ENCODE measurements at places on chromosomes 13 and 19. TPM values are rescaled to one million over a fixed set of nuclear protein-coding genes. Genes with fewer than 3 reads are reported as not detected.
A peak's percentile ranks its signal among the peaks of the same experiment; 100 is the strongest.

The ZNF430 gene
- total RNA-seq, result 13.4 TPM

- H3K36me3 ChIP-seq, result no peaks in the 10 kb centered on the region
- DNase-seq, result no peak
- no peak overlapping the region for H3K4me3 ChIP-seq
- H3K27ac ChIP-seq, result no peak overlapping the region
Observed at GRCh38 chr13:44340508-44340907, 33.1 kb upstream of the SERP2 start.

The RDH13 gene
- 37.9 TPM for total RNA-seq

DNA sequence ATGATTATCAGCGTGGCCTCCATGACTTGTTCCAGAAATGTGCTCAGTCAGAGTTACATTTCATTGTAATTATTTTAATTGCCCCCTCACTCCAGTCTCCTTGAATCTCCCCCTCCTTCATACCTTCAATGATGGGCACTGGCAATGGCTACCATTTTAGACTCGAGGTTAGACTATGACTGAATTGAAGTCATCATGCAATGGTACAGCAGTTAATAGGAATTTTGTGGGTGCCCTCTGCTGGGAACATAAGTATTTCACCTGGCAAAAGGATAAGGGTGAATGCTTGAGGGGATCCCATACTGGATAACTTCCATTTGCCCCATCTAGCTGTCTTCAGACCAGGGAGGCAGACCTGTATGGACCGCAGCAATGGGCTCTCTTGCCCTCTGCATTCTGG is 32.2 kb upstream of the USP12 start:
- H3K27ac ChIP-seq, result no peak overlapping the region
- peaks cover 4% of the 10 kb centered on the region for H3K4me1 ChIP-seq
- no peak overlapping the region for H3K4me3 ChIP-seq
- no peak for DNase-seq
- peaks cover 6% of the 10 kb centered on the region for H3K27me3 ChIP-seq

GRCh38 chr13:50437252-50437651 is 406.2 kb downstream of the DLEU7 start:
- no peaks in the 10 kb centered on the region for H3K36me3 ChIP-seq
- no peak for DNase-seq
- H3K27ac ChIP-seq, result no peak overlapping the region
- H3K4me1 ChIP-seq, result peaks cover 10% of the 10 kb centered on the region
- no peaks in the 10 kb centered on the region for H3K27me3 ChIP-seq

GRCh38 chr13:24279327-24280110 is 29.9 kb upstream of the C1QTNF9 start:
- no peak overlapping the region for H3K27ac ChIP-seq
- DNase-seq, result no peak
- H3K27me3 ChIP-seq, result no peaks in the 10 kb centered on the region
- peaks cover 5% of the 10 kb centered on the region for H3K4me1 ChIP-seq
- H3K36me3 ChIP-seq, result no peaks in the 10 kb centered on the region

The EML2 gene
- 61.4 TPM for total RNA-seq

The APOC4 gene
- total RNA-seq, result not detected

The HMG20B gene
- total RNA-seq, result 78.3 TPM

The ZNF578 gene
- 1.1 TPM for total RNA-seq

- no peak for DNase-seq
- H3K27ac ChIP-seq, result peak overlapping the region; percentile 85
- H3K27me3 ChIP-seq, result peaks cover 5% of the 10 kb centered on the region
- H3K4me1 ChIP-seq, result peaks cover 28% of the 10 kb centered on the region
- peak overlapping the region; percentile 88 for H3K4me3 ChIP-seq
Observed at GRCh38 chr19:51704626-51705025, 11.5 kb downstream of the SPACA6 start.

GRCh38 chr13:21670006-21670882 is 629 bp upstream of the FGF9 start:
- DNase-seq, result peak; percentile 80
- peaks cover 50% of the 10 kb centered on the region for H3K27me3 ChIP-seq
- peaks cover 4% of the 10 kb centered on the region for H3K36me3 ChIP-seq
- peak overlapping the region; percentile 96 for H3K27ac ChIP-seq
- peak overlapping the region; percentile 96 for H3K4me3 ChIP-seq

The SBNO2 gene
- total RNA-seq, result 60.7 TPM

The ZNF682 gene
- total RNA-seq, result 16.2 TPM

DNA sequence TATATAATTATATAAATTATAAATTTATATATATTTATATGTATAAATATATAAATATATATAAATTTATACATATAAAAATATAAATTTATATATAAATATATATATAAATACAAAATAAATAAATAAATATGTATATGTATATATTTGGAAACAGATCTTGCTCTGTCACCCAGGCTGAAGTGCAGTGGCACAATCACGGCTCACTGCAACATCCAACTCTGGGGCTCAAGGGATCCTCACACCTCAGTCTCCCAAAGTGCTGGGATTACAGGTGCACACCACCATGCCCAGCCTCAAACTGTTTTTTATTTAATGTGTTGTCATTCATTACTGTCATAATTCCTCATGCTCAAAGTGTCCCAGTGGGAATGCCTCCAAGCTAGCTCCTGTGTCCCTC is 25.2 kb upstream of the PDCD5 start:
- no peak for DNase-seq
- H3K4me1 ChIP-seq, result no peaks in the 10 kb centered on the region
- H3K27ac ChIP-seq, result no peak overlapping the region
- no peaks in the 10 kb centered on the region for H3K36me3 ChIP-seq
- H3K4me3 ChIP-seq, result no peak overlapping the region
- H3K27me3 ChIP-seq, result peaks cover 8% of the 10 kb centered on the region

GRCh38 chr13:21117104-21117809 is 55.9 kb upstream of the LATS2 start:
- H3K36me3 ChIP-seq, result no peaks in the 10 kb centered on the region
- no peak overlapping the region for H3K4me3 ChIP-seq
- no peaks in the 10 kb centered on the region for H3K27me3 ChIP-seq
- no peaks in the 10 kb centered on the region for H3K4me1 ChIP-seq

DNA sequence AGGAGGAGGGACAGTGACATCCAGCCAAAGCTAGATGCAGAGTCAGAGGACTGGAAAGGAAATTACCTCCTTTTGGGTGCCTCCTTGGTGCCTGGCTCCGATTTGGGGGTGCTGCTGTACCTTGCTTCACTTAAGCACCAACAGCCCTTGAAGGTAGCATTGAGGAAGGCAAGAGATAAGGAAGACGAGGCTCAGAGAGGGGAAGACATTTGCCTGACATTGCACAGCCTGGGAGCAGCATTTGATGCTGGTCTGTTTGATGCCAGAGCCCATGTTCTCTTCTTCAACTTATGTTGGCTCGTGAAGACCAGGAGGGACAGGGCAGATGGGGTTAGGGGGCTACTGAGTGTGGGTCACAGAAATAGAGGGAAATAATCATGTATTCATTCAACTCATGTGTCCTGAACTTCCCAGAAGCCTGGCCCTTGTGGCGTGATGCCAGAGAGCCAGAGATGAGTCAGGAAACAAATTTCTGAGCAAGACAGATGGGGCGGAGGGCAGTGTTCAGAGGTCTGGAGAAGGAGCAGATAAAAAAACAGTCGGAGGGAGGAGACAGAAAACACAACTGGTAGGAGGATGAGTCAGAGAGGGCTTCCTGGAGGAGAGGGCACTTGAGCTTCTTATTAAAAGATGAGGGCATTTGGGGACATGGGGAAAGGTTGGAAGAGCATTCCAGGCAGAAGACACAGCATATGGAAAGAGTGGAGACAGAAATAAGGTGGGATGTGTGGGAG is 3.0 kb upstream of the C19orf81 start:
- H3K4me3 ChIP-seq, result no peak overlapping the region
- H3K27ac ChIP-seq, result no peak overlapping the region
- no peaks in the 10 kb centered on the region for H3K4me1 ChIP-seq
- peaks cover 32% of the 10 kb centered on the region for H3K27me3 ChIP-seq

The CRB3 gene
- total RNA-seq, result 63.3 TPM

DNA sequence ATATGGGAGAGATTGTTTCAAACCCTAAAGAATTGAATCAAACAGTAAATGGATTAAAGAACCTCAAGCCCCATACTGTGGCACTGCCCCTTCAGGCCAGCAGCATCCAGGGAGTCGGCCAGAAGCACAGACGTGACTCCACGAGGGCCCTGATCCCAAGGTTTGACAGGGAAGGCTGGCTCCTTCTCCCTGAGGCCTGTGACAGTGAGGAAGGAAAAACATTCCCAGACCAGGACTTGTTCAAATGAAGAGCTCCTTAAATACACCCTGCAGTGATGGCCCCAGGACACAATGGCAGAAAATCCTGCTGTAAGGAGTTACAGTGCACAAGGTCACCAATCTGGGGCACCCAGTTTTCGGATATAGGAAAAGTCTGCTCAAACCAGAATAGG is 91.0 kb downstream of the COL4A1 start:
- H3K4me3 ChIP-seq, result no peak overlapping the region
- no peaks in the 10 kb centered on the region for H3K27me3 ChIP-seq
- DNase-seq, result no peak
- peaks cover 16% of the 10 kb centered on the region for H3K4me1 ChIP-seq

The RPS15 gene
- total RNA-seq, result 1,344 TPM

The OVOL3 gene
- not detected for total RNA-seq

GRCh38 chr19:13691569-13692435 is 72.5 kb upstream of the MRI1 start:
- peaks cover 24% of the 10 kb centered on the region for H3K27me3 ChIP-seq
- H3K4me3 ChIP-seq, result no peak overlapping the region
- DNase-seq, result no peak

DNA sequence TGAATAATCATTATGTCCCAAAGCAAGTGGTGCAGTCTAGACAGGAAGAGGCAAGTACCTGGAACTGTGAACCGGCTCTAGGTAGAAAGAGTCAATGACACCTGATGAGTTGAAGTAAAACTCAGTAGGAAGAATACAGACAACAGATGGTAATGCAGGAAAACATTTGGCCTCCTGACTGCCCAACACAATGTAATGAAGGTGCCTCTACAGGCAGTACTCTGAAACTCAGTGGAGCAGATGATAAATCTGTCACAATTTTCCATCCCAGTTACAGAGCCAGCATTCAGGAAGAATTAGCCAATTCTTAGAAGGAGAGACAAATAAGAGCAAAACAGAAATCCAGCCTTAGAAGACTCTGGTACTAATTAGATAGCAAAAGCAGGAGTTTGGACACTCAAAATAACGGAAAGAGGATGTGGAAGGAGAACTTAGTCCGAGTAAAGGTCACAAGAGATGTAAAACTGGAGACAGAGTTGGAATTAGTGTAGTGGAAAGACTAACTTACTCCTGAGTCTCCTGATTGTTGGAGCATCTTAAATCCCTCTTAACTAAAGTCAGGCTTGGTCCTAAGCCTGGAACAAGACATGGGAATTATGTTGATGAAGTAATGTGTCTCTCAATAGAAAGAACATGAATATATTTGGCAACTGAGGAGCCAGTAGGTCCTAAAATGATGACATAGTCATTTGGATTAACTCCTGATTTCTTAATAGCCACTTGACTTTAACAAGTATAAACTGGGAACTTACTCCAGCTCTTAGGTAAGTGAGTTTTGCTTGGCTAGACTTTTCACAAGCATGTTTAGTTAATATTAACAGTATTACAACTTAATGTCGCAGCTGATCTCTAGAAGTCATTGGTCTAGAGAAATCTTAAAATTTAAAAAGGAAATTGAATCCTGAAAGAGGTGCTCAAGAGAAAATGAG is 457.3 kb upstream of the MIR17HG start:
- H3K27me3 ChIP-seq, result no peaks in the 10 kb centered on the region
- H3K27ac ChIP-seq, result no peak overlapping the region
- no peaks in the 10 kb centered on the region for H3K4me1 ChIP-seq
- H3K36me3 ChIP-seq, result no peaks in the 10 kb centered on the region
- no peak overlapping the region for H3K4me3 ChIP-seq

The EEF1AKMT1 gene
- total RNA-seq, result 11.3 TPM

DNA sequence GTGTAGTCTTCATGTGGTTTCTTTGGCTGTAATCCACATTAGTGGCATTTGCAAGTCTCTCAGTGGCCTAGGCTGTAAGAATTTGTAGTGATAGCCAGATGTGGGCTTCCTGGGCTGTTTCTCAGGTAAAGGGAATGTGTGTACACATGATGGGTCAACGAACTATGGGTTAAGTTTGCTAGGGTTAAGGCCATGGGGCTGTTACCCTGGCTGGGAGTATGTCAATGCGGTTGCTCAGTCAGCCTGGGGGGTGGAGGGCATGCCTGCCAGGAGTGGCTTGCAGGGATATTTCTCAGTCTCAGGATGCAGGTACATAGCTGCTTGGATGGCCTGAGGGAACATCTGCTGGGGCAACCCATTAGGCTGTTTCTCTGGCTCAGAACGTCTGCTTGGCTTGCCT is 13.4 kb downstream of the CYSLTR2 start:
- no peak overlapping the region for H3K27ac ChIP-seq
- H3K36me3 ChIP-seq, result no peaks in the 10 kb centered on the region
- H3K4me3 ChIP-seq, result no peak overlapping the region
- no peak for DNase-seq
- no peaks in the 10 kb centered on the region for H3K27me3 ChIP-seq

- H3K4me3 ChIP-seq, result no peak overlapping the region
- no peak overlapping the region for H3K27ac ChIP-seq
- no peak for DNase-seq
- H3K27me3 ChIP-seq, result no peaks in the 10 kb centered on the region
Observed at GRCh38 chr13:23456437-23457210, 23.1 kb upstream of the SACS start.

DNA sequence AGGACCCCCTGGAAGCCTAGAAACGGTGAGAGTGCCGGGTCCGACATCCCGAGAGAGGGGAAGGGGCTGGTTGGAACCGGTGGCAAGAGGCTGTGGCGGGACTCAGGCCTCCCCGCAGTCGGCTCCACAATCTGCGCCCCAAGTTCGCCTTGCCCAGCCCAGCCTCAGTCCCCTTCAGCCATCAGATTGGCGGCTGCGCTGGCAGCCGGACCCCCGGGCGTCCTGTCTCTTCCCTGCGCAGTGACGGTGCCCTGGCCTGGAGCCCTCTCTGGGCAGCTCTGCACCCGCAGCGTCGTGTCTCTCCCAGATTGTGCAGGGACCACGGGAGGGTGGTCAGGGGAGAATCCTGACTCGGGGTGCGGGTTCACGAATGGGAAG is 315 bp downstream of the ZNF492 start:
- no peak for DNase-seq
- no peak overlapping the region for H3K4me3 ChIP-seq
- H3K27me3 ChIP-seq, result no peaks in the 10 kb centered on the region
- H3K27ac ChIP-seq, result no peak overlapping the region
- H3K36me3 ChIP-seq, result no peaks in the 10 kb centered on the region

GRCh38 chr13:92136449-92137155 is 738.2 kb downstream of the GPC5 start:
- DNase-seq, result no peak
- no peaks in the 10 kb centered on the region for H3K4me1 ChIP-seq
- no peak overlapping the region for H3K4me3 ChIP-seq
- no peak overlapping the region for H3K27ac ChIP-seq
- no peaks in the 10 kb centered on the region for H3K27me3 ChIP-seq

The PRX gene
- 1.2 TPM for total RNA-seq

The RHPN2 gene
- 31.6 TPM for total RNA-seq

- H3K4me1 ChIP-seq, result no peaks in the 10 kb centered on the region
- no peak overlapping the region for H3K27ac ChIP-seq
- DNase-seq, result no peak
- no peaks in the 10 kb centered on the region for H3K36me3 ChIP-seq
- H3K27me3 ChIP-seq, result peaks cover 45% of the 10 kb centered on the region
Observed at GRCh38 chr19:51138549-51138979, 3.5 kb upstream of the SIGLEC7 start.

All from type B pancreatic cell (in vitro differentiated cells).